ENCODE measurements at places on chromosomes 11 and 22. TPM values are rescaled to one million over a fixed set of nuclear protein-coding genes. Genes with fewer than 3 reads are reported as not detected.

The NPAS4 gene
- 0.29 TPM for total RNA-seq

The OR52N4 gene
- not detected for total RNA-seq

The MUC2 gene
- total RNA-seq: not detected

The CABP4 gene
- not detected for total RNA-seq

The OR5M3 gene
- not detected for total RNA-seq

The AIFM3 gene
- total RNA-seq: 2.6 TPM

The PRCP gene
- 46.3 TPM for total RNA-seq

The SPTBN2 gene
- total RNA-seq: 1.2 TPM

The IFTAP gene
- total RNA-seq: 33.7 TPM

The FAM227A gene
- 1.2 TPM for total RNA-seq

The FREY1 gene
- 2.3 TPM for total RNA-seq

The CELSR1 gene
- 0.73 TPM for total RNA-seq
